ENCODE measurements at places on chromosomes 5 and 9.
A peak's percentile ranks its signal among the peaks of the same experiment; 100 is the strongest.

- no peak for DNase-seq
Observed at GRCh38 chr9:129987941-129988340, 55.0 kb downstream of the FNBP1 start.

- no peak for DNase-seq
Observed at GRCh38 chr5:10172247-10172646, 77.4 kb downstream of the ATPSCKMT start.

- no peak for DNase-seq
Observed at GRCh38 chr5:134005417-134006061, 764 bp upstream of the VDAC1 start.

DNA sequence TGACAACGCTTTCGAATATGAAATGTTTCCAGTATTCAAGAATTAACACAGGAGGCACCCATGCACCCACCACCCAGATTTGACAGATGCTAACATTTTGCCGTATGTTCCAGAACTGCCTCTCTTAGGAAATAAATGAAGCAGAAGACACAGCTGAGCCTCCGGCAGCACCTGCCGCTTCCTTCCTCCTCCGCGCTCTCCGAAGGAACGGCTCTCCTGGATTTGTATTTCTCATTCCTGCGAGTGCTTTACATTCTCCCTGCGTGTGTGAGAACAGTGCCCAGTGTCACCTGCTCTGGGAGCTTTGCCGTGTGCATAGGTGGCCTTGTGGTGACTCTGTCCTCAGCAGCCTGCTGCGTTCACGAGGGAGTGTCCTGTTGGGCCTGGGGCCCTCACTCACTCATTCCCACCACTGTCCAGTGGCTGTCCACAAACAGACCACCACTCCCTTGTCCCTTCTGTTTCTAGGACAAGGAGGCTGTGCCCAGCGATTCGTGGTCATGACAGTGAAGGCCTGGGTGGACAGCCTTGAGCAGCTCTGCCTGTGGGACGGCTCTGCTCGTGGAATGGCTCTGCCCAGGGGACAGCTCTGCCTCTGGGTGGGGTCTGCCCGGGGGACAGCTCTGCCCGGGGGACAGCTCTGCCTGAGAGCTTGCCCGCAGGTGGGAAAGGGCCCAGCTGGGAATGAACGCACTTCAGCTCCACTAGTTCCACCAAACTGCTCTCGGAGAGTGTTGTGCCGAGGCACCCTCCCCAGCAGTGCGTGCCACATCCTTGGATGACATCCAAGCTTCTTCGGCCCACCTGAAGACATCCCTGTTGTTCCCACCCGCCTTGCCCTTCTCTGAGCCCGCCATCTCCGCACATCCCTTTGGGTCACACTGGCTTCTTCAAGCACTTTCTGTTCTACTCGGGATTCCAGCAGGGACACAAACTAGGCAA, 170.5 kb upstream of the PPP1R26 start:
- peak; percentile 17 for DNase-seq

GRCh38 chr5:87442419-87442818, 29.7 kb upstream of the CCNH start:
- no peak for DNase-seq

DNA sequence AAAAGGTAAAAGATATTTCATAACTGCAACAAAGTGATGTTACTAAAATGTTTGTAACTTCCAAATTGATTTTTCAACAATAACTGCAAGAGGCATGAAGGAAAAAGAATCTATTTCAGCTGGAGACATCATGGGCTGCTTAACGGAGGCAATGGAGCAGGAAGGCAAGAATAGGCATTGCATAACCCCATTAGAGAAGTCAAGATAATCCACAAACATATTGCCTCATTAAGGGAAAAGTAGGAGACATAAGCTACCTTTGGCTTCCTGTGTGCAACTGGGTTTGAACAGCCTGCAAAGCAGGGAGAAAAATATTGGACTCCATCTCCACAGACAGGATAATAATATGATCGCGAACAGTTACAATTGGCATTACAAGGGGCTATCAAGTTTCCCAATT, 46.7 kb downstream of the SLCO4C1 start:
- DNase-seq = no peak

All from NCI-H187 (cell line).